Body of pancreas (tissue), 4 donors: ENCODE measurements at places on chromosomes 3 and 15. TPM values are rescaled to one million over a fixed set of nuclear protein-coding genes. Genes with fewer than 3 reads are reported as not detected.
A peak's percentile ranks its signal among the peaks of the same experiment; 100 is the strongest.

SCN11A gene
- total RNA-seq: 0.26 TPM

DNA sequence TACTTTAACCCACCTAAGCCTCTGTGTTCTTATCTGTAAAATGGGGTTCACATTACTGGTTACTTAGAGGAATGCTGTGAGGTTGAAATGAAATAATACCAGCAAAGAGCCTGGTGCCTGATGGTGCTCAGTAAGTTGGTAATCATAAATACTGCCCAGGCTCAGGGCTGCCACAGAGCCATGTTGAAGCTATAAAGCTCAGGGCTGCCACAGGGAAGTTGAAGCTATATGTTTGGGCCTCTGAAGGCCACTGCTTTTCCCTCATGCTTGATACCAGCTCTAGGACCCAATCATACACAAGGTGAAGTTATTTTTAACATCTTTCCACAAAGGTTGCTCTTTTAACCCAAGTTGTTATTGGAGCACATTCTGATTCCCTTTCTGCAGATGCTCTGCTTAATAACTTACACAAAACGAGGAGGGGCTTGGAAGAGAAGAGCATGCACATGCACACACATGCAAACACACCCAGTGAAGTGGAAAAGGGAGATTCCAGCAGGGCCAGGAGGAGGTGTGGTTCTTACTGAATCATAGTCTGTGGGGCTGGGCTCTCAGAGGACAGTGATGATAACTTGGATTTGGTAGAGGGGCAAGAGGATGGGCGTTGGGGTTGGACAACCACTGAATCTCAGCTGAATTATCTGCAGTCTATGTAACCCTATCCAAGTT is 17.4 kb downstream of the PARP14 start:
- peaks cover 4% of the 10 kb centered on the region for H3K4me1 ChIP-seq
- H3K4me3 ChIP-seq: no peak overlapping the region
- no peaks in the 10 kb centered on the region for H3K27me3 ChIP-seq
- no peak overlapping the region for H3K27ac ChIP-seq

- H3K36me3 ChIP-seq: no peaks in the 10 kb centered on the region
- DNase-seq: no peak
- H3K27ac ChIP-seq: no peak overlapping the region
- H3K4me1 ChIP-seq: peaks cover 5% of the 10 kb centered on the region
- H3K4me3 ChIP-seq: no peak overlapping the region
Measured at GRCh38 chr15:92074101-92074500, 220.6 kb downstream of the SLCO3A1 start.

GRCh38 chr15:52208306-52208946 is 17.2 kb upstream of the GNB5 start:
- H3K27me3 ChIP-seq: no peaks in the 10 kb centered on the region
- H3K27ac ChIP-seq: no peak overlapping the region
- H3K36me3 ChIP-seq: peaks cover 13% of the 10 kb centered on the region
- peak; percentile 78 for DNase-seq
- no peak overlapping the region for H3K4me3 ChIP-seq

PRR20G gene
- total RNA-seq: not detected
